ENCODE measurements at places on chromosomes 7 and 10.

DNA sequence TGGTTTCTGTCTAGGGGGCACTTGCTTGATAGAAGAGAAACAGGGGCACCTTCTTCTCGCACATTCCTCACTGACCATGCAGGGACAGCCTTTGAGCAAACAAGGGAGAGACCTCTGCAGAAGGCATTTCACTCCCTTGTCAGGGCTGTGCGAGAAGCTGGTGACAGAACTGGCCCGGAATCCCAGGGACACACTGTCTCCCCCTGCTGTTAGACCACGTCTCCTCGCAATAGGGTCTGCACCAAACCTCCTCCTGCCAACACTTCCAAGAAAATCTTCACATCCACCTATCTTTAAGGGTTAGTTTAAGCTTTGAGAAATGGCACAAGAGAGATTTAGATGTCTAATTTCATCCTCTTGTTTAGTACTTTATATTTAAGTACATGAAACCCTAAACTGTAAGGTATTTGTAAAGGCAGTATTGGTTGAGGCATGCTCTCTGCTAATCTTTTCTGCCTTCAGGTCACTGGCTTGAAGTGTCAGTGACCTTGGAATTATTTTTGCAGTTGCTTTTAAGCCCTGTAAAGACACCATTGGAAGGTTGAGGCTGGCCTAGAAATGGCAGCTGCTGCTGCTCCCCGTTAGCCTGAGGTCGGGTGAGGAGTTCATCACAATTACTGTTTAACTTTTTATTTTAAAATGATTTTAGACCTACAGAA, 37.0 kb downstream of the RBM20 start:
- DNase-seq, result no peak

DNA sequence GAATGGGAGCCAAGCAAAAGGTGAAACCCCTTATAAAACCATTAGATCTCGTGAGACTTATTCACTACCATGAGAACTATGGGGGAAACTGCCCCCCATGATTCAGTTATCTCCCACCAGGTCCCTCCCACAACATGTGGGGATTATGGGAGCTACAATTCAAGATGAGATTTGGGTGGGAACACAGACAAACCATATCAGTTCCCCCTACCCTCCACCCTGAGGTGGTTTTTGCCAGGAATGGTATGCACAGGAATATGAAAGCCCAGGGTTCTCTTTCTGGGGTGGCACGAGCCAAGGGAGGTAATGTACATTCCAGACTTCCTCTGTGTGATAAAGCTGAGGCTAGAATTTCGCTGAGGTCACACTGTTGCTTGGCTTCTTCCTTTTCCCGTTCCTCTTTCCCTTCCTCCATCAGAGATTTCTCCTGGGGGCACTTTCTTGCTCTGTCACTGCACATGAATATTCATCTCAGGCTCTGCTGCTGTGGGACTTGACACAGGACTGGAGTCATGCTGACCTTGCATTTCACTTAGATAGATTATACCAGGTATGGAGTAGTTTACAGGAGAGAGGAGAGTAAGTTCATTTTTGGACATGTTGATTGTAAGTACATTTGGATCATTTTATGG, 347.0 kb upstream of the MTPN start:
- no peak for DNase-seq

GRCh38 chr10:91782539-91782938, 15.7 kb upstream of the TNKS2 start:
- DNase-seq, result no peak

DNA sequence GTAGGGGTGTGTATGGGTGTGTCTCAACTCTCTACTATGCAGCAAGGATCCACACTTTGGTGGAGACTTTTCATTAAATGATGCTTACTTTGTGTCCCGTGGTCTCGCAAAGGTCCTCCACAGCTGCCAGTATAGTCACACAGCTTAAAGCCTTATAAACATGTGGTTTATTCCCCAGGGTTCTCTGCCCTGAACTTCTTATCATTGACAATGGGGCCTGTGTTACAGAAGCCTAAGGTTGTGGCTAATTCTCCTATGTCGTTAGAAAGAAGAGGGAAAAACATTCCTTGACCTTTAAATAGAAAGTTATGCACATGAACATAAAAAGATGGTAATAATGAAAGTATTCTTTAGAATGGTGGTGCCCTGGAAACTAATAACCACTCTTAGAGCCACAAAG, 201.4 kb downstream of the INHBA start:
- DNase-seq, result no peak

GRCh38 chr10:17423632-17424186, 30.7 kb downstream of the ST8SIA6 start:
- DNase-seq, result no peak

DNA sequence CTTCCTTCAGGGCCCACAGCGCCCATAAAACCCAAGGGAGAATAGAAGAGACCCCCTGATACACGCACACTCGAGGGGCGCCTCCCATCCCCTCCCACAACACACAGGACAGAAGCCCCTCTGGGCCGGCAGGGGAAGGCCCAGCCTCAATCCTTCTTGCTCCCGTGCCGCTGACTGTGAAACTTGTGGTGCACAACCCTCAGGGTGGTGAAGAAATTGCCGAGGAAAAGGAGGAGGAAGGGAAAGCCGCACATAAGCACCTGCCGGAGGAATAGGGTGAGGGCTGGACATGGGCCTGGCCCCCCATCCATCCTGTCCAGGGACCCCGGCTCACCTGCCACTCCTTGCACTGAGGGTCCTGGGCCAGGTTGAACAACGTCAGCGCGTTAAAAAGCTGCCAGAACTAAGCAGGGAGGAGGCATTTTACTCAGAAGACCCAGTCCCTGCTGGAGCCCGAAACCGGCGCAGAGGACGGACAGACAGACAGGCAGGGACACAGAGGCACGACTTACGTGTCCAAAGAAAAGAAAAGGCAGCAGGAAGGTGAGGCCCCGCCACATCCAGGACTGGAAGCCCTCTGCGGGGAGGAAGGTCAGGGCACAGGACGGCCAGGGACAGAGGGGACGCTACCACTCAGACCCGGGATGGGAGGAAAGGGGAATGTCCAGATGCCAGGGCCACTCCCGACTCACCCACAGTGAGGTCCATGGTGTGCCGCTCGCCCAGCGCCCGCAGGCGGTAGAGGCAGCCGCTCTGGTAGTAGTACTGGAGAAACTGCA, 7.2 kb downstream of the TMEM120A start:
- no peak for DNase-seq

- no peak for DNase-seq
These were observed 177.0 kb downstream of the REEP3 start for GRCh38 chr10:63697956-63698786.

- DNase-seq, result no peak
These were observed 1.7 kb upstream of the CDH23 start for GRCh38 chr10:71394926-71395562.

- no peak for DNase-seq
These were observed 184.2 kb downstream of the PRPF18 start for GRCh38 chr10:13770760-13771493.

GRCh38 chr10:58647376-58648112, 134.9 kb downstream of the BICC1 start:
- DNase-seq, result no peak

- DNase-seq, result no peak
These were observed 6.7 kb downstream of the GSDME start for GRCh38 chr7:24750441-24751055.

- DNase-seq, result no peak
These were observed 229.9 kb downstream of the RPS24 start for GRCh38 chr10:78263521-78263988.

DNA sequence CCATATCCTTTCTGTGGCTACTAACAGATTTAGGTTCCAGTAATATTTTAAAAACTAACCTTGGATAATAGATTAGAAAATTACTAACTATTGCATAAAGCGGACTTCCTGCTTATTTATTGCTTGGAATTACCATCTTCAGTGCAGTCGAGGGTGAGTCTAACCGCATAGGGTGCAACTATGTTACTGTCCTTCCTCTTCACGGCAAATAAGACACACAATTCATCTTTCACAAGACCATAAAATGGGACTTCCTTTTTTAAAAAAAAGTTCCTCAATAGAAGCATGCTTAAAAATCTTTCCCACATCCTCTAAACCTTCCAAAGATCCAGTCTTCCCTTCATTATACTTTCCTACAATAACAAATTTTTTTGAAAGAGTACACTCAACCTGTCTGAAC, 2.1 kb downstream of the SLC25A40 start:
- no peak for DNase-seq

DNA sequence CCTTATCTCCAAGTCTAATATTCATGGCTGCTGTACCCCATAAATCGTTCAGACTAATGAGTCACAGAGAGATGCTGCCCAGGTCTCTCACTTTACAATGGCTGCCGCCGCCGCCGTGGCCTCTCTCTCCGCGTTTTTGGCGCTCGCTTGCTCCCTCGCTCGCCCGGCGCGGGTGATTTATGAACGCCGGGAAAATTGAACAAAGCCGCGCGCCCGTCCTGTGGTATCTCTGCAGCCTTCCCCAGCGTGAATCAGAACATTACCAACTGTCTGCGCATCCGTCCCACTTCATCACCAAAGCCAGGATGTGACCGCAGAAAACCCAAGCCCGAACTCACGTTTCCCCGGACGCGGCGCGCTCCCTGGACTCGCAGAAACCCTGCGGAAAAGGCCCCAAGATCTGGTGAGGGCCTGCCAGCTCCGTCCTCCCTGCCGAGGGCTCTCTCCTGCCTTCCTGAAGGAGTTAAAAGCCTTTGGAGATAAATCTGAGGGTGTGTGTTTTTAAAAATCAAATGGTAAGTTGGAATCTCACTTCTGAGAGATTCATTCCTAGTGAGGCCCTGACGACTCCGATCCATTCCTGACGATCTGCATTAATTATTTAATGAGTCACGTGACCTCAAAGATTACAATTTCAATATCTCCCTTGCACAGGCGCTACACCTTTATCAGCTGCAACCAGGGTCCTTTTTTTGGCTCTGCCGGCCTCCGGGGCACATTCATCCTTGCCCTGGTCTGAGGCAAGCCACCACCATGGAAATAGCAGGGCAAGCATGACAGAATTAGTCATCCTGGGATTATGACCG, 6.3 kb downstream of the HOXA4 start:
- DNase-seq, result no peak

DNA sequence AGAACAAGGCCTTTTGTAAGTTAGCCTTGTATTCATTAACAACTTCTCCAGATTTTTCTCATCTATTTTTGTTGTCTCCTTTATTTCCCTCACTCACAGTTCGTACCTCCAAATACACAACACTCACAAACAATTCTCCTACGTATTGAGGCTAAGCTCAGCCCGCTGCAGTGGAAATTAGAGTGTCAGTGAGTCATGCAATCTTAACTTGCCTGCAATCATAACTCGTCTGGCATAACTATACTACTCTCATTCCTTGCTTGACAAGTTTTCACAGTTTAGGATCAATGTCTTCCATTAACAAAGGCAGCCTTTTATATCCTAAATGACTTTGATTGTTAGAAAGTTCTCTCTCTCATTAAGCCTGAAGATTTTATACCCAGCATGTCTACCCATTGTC, 23.8 kb downstream of the TMEM196 start:
- DNase-seq, result no peak

- DNase-seq, result no peak
These were observed 7.1 kb downstream of the JAZF1 start for GRCh38 chr7:28173531-28173930.

DNA sequence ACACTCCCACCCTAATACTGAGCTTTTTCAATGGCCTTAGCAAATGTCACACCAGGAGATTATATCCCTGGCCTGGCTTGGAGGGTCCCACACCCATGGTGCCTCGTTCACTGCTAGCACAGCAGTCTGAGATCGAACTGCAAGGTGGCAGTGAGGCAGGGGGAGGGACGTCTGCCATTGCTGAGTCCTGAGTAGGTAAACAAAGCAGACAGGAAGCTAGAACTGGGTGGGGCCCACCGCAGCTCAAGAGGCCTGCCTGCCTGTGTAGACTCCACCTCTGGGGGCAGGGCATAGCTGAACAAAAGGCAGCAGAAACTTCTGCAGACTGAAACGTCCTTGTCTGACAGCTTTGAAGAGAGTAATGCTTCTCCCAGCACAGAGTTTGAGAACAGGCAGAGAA, 338.9 kb upstream of the MBL2 start:
- DNase-seq, result no peak

DNA sequence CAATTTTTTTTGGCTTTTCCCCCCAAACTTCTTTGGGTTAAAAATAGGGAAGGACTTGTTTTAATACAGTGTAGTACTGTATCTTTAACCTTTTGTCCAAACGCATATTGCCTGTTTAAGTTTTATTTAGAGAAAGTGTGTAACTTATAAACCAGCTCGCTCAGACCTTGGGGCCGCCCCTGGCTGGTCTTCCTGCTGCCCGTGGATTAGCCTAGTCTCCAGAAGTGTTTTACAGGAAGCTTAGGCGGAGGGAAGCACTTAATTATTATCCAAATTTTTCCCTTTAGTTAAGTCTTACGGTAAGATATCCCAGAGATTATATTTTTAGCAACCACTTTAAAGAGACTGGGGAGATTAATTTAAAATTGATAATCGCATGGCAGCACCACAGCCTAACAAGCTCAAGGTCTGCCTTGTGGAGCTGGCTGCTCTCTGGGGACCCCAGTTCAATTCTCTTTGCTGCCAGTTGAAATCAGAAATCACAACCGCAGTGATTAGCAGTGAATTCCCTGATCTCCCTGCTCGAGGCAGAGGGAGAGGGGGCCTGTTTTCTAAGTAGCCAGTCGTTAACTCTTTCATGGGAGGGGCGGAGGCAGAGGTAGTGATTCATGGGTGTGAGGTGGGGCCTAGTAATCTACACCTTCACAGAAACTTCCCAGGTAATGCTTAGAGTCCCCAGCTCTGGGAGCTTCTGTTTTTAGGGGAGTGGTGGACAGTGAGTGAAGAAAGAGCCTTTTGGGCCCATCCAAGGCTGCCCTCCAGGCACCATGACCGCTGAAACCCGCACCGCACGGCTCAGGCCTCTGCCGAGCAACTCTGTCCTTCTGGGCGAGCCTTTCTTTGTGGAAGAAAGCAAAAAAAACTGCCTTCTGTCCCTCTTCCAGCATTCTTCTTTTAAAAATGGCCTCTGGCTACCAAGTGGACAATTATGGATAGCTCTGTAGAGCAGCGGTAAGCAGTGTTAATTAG, 548.7 kb upstream of the GALNT17 start:
- no peak for DNase-seq

GRCh38 chr7:70856901-70857630, 274.9 kb upstream of the GALNT17 start:
- DNase-seq, result peak; percentile 28

DNA sequence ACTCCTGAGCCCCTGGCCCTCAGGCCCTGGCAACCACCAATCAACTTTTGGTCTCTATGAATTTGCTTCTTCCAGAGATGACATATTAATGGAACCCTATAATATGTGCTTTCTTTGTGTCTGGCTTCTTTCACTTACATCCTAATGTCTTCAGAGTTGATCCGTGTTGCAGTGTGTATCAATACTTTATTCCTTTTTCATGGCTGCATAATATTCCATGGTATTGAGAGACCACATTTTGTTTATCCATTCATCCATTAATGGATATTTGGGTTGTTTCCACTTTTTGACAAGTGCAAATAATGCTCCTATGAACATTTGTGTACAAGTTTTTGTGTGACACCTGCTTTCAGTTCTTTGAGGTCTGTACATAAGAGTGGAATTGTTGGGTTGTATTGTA, 43.3 kb upstream of the ELFN1 start:
- DNase-seq, result no peak

GRCh38 chr7:115962340-115962739, 68.2 kb downstream of the TFEC start:
- no peak for DNase-seq

All from activated T-helper 9 cell treated with anti-CD3 and anti-CD28 coated beads, Interleukin-2, amount 50 U/mL, for 16 hours (primary cell).